H9 (cell line): ENCODE measurements at places on chromosomes 6 and 20.

DNA sequence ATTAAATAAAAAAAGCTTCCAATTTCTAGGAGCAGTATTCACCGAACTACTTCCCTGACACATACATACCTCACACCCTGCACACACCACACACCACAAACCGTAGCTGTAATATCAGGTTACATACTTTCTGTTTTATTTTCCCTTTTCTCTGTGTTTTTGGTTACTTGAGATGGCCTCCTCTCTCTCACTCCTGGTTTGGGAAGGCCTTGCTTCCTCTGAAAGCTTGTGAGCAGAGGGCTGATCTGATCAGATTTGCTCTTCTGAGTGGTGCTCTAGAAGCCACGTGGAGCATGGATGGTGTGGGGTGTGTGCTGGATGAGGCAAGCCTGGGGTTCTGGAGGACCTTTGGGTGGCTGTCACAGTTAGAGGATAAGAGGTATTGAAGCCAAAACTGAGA lies 20.9 kb downstream of the UTRN start:
- DNase-seq, result no peak

- DNase-seq, result no peak
These were observed 417 bp downstream of the VAPB start for GRCh38 chr20:58389324-58389967.

GRCh38 chr6:149840345-149841075 lies 23.6 kb downstream of the LRP11 start:
- DNase-seq, result peak; percentile 82

GRCh38 chr6:209432-210103 lies 82.7 kb upstream of the DUSP22 start:
- no peak for DNase-seq

DNA sequence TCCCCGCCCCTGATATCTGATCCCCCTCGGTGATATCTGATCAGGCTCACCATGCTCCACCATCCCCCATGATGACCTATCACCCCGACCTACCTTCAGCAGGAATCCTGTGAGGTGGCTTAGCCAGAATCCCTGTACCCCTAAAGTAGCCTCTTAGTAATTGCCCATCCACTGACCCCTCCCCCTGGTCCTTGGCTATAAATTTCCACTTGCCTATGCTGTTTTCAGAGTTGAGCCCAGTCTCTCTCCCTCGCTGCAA lies 177.5 kb upstream of the GGTLC1 start:
- DNase-seq, result no peak

GRCh38 chr20:13858439-13858838 lies 73.6 kb downstream of the NDUFAF5 start:
- DNase-seq, result no peak

DNA sequence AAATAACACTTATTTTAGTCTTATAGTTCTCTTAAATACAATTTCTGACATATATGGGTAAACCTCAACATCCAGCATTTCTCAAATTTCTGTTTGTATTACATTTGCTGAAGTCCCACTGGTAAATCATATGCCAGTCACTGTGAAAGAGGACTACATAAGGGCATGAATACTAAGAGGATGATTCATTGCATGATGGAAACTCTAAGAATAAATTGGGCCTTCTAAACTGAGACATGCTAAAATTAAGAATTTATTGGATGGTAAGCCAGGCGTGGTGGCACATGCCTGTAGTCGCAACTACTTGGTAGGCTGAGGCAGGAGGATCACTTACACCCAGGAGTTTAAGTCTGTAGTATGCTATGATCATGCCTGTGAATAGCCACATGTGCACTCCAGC lies 12.1 kb downstream of the DEFB123 start:
- DNase-seq, result no peak

DNA sequence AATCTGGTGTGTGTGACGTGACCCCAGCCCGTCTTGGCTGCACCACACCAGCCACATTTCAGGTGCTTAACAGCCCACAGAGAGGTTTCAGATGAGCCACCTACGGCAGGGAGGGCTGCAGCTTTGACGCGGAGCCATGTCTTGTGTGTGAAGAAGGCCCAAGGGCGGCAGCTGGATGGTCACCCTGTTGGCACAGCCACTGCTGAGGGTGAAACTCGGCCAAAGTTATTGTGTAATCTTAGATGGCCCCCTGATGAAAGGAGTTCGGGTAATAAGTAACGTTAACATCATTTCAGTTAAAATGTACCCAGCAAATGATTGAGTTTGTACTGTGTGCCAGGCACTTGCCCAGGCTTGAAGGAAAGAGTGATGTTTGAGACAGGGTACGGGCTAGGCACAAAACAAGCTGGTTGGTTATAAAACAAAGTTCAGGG lies 97.2 kb downstream of the SSR1 start:
- no peak for DNase-seq

- no peak for DNase-seq
These were observed 8.4 kb upstream of the SGK2 start for GRCh38 chr20:43550456-43550855.

- DNase-seq, result no peak
These were observed 4.3 kb downstream of the GFRA4 start for GRCh38 chr20:3658716-3659491.

DNA sequence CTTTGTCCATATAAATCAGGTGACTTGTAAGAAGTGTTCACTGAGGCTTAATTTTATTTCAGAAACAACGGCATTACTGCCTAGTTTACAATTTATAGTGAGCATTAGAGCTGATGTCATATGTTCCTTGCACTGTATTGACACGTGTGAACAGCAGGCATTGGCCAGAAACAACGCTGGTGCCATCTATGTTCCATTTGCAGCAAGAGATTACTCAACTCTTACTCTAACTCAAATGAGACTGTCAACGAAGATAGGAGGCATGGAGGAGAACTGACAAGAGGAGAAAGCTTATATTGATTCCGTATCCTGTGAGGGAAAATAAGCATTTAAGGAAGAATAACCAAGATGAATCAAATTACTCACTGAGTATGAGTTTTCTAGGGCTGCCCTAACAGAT lies 48.4 kb downstream of the MTFR2 start:
- DNase-seq, result no peak

DNA sequence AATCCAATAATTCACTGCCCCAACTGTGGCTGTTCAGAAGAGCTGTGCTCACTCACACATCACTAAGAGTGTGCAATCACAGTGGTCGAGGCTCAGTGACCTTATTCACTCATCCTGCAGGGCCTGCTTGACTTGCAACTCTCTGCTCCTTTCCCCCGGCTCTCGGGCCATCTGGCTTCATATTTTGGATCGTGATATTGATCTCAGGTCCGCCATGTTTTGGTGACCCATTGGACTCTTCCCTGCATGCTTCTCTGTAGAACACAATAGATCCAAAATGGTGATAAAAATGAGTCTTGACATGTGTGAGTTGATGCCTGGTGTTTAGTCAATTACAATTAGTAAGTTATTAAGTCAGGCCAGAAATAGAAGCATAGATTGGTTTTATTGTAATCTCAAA lies 313.9 kb upstream of the SOX4 start:
- no peak for DNase-seq

DNA sequence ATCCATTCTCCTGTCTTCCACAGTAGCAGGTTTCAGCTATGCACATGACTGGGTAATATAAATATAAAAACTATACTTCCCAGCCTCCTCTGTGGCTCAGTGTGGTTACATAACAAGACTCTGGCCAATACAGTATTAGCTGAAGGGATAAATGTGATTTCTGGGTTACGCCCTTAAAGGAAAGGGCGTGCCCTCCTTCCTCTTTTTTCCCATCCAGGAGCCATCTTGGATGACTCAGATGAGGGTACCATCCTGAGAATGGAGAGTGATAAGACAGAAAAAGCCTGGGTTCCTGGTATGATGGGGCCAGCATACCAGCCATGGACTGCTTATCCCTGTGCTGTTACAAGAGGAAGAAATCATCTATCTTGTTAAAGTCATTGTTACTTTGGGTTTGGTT lies 123.3 kb downstream of the NFATC2 start:
- no peak for DNase-seq

- DNase-seq, result no peak
These were observed 75.7 kb upstream of the RALY start for GRCh38 chr20:33917831-33918525.

DNA sequence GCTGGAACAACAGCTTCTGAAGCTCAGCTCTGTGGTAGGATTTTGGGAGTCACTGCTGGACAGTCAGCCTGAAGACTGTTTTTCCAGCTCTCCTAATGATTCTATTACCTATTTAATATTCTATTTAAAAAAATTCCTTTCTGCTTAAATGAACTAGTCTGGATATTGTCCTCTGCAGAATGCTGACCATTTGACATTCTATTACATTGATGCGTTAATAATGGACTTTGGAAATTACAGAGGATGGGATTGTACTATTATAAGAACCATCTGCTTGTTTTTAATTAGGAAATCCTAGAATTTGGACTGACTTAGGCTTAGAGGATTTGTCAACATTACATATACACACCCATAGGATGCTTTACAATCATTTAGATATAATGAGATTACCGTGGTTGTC lies 19.7 kb downstream of the LRP11 start:
- no peak for DNase-seq

- DNase-seq, result no peak
These were observed 183.7 kb upstream of the JAG1 start for GRCh38 chr20:10857352-10858070.

- no peak for DNase-seq
These were observed 9.7 kb upstream of the SLCO4A1 start for GRCh38 chr20:62632575-62633090.

GRCh38 chr20:2458919-2459499 lies 11.6 kb downstream of the SNRPB start:
- no peak for DNase-seq
